ENCODE measurements at places on chromosomes 4 and X.

GRCh38 chr4:143215873-143216272, 31.2 kb downstream of the USP38 start:
- DNase-seq = no peak

DNA sequence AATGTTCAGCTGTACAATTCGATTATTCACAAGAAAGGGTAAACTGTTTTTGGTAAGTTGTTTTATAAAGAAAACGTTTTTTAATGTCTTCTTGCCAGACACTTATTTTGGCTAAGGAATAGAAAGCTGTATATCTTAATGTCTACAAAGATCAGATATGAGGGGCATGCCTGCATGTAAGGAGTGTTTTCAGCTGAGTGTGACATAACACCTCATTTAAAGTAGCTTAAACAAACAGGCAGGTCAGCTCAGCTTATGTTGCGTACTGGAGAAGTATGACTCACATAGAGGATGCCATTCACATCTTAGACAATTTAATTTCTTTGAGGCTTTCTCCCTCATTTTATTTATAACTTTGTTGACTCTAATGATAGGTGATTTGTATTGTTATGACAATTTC, 30.4 kb downstream of the LAMTOR3 start:
- no peak for DNase-seq

- no peak for DNase-seq
Measured at GRCh38 chrX:121851033-121851432, 803.6 kb downstream of the GLUD2 start.

GRCh38 chr4:150139297-150139865, 61.1 kb downstream of the DCLK2 start:
- DNase-seq = no peak

- no peak for DNase-seq
Measured at GRCh38 chrX:39939678-39940077, 158.1 kb downstream of the BCOR start.

DNA sequence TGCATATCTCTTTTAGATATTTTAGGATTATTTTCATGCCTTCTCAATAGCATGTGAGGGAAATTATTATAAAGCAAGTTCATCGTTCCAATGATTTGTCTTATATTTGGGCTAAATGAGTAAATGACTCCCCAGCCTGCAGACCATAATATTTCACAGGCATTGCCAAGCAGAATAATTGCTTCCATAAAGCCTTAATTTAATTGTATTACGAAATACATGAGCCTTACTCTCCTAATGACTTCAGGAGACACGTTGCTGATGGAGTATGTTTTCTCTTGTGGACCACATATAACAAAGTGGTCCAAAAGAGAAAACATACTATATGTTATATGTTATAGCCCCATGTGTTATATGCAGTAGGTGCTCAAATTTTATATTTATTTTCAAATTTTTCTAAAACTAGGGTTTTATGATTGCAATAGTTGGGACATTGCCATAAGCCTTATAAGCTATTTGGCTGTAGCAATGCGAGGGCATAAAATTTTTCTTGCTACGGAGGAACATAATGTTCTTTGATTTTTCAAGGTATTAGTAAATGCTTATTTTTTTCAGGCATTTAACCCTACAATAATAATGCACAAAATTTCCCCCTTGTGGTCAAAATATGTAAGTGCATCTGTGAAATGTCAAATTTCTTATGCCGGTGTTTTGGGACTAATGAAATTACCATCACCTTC, 26.2 kb upstream of the TMPRSS11D start:
- no peak for DNase-seq

- no peak for DNase-seq
Measured at GRCh38 chr4:37365888-37366287, 121.3 kb downstream of the NWD2 start.

GRCh38 chr4:176238157-176238610, 30.8 kb downstream of the ASB5 start:
- no peak for DNase-seq

GRCh38 chr4:28686618-28687017, 1826.0 kb downstream of the STIM2 start:
- peak; percentile 61 for DNase-seq

DNA sequence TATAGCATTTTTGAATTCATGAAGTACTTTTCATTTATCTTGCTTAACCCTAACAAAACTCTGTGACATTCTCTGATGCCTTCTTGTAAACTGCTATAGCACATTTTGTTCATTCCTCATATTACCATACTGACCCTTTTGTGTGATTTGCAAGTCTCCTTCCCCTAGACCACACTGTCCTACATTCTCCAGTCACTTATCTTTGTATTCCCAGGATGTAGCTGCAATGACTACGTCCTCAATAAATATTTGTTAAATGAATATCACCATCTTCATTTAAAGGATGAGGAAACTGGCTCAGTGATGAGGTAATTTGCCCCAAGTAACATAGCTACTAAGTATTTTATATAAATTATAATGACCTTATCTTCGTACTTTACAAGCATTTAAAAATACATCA, 11.9 kb downstream of the HUWE1 start:
- no peak for DNase-seq

DNA sequence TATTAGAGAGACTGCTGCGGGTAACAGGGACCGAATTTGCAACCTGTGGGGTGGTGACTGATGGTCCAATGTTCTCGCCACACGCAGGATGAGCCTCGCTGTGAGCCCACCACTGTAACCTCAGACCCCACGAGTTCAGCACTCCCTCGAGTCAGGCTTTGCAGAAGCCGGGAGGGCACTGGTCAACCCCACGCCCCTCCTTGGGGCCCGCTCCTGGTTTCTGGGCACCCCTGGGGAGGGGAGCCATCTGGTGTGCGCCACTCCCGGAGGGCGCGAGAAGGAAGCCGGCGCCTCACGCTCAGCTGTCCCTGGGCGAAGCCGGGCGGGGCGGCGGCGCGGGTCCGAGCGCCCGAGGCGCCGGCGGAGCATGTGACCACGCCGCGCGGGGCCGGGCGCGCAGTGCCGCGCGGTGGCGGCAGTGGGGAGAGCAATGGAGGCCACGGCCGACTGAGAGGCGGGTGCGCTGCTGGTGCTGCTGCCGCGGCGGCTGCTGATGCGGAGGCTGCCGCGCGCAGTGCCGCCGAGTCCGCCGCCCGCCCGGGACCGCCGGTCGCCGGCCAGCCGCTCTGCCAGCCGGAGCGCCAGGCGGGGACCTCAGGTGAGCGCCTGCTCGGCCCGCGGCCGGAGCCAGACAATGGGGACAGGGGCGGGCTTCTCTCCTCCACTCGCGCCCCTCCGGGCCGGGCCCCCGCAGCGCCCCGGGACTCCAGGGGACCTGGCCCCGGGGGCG, 100.1 kb downstream of the CEP135 start:
- DNase-seq = peak; percentile 53

DNA sequence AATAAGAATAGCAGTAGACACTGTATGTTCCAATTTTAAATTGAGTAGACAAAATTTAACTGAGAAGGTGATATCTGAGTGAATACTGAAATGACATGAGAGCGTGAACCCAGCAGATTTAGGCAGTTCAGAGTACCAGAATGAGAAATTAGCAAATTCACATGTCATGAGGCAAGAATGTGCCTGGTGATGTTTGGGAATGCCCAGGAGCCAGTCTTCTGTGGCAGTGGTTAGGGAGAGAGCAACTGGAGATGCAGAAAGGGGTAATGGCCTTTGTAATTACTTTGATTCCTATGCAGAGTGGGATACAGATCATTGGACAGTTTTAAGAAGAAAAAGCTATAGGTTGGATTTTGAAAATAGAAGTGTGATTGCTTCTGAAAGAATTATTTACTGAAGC, 621.9 kb downstream of the TECRL start:
- DNase-seq = no peak

GRCh38 chr4:140666889-140667614, 89.1 kb downstream of the TBC1D9 start:
- DNase-seq = no peak

DNA sequence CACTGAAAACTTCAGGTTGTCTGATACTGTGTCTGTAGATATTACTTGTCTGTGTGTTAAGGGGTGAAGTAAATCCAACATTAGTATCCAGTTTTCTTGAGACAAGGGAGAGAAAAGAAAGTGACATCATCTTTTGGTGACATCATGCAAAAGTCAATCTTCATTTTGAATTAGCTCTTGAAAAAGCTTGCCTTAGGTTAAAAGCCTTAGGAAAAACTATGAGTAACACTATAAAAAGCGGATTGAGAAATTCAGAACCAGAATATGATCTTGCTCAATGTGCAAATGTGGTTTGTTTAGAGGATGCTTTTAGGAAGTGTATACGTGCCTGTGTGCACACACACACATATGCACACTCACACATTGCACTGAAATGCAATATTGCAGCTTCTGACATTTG, 345.8 kb upstream of the CASK start:
- no peak for DNase-seq

- DNase-seq = no peak
Measured at GRCh38 chr4:148634476-148634875, 192.3 kb upstream of the NR3C2 start.

- DNase-seq = no peak
Measured at GRCh38 chr4:2545321-2546013, 9.0 kb downstream of the FAM193A start.

DNA sequence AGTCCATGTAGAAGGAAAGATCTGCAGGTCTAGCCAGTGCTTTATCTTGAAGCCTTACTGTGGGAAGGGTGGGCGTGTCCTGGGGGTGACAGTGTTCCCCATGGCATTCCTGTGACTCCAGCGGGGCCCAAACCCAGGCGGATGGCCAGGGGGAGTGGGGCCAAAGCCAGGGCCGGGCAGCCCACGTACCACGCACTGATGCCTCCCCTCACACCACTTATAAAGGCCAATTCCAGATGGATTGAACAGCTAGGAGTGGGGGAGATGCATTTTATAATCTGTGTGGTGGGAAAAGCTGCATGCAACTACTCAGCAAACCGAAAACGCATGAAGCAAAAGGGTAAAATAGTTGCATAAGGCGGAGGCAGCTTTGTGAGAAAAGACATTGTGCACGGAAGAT, 36.4 kb downstream of the NELFA start:
- no peak for DNase-seq

- DNase-seq = no peak
Measured at GRCh38 chrX:13283512-13283911, 36.3 kb downstream of the ATXN3L start.

- DNase-seq = no peak
Measured at GRCh38 chr4:1474126-1475090, 68.2 kb upstream of the NKX1-1 start.

GRCh38 chr4:159210975-159211374, 108.1 kb downstream of the RAPGEF2 start:
- DNase-seq = no peak

DNA sequence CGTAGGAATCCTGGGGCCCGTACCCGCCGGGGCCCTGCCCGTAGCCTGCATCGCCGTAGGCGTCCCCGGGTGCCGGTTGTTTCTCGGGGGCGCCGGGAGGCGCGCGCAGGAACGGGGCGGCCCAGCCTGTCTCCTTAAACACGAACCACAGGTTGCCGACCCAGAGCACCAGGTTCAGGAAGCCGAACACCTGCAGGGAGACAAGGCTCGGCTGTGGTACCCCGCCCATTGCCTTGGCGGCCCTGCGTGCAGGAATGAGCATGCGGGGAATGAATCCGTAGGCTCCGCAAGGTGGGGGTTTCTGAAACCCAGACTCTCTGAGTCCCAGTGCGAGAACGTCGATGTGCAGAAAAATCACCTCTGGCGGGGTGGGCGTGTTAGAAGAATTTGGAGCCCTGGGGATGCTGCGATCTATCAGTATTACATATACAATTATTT, 5.4 kb upstream of the PRICKLE3 start:
- no peak for DNase-seq

DNA sequence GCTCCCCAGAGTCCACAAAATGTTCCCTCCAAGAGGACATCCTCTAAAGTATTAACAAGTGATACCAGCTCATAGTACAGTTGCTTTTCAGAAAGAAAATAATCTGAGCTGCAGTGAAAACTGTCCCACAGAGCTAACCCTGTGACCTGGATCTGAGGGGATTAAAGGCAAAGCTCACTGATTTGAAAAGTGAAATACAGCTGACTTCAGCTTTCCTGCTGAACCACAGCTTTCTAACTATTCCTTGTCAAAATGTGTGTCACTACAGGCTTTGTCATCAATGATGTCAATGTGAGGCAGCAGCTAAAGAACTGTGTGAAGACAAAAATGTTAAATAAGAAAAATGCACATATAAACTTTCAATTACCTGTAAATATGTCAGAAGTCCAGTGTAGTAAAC, 36.9 kb downstream of the DCHS2 start:
- DNase-seq = no peak

- DNase-seq = no peak
Measured at GRCh38 chr4:77062856-77063255, 12.9 kb downstream of the CCNI start.

GRCh38 chrX:104085477-104085876, 9.4 kb upstream of the TMSB15C start:
- DNase-seq = no peak

- no peak for DNase-seq
Measured at GRCh38 chr4:179747218-179747910, 2305.1 kb upstream of the AGA start.

DNA sequence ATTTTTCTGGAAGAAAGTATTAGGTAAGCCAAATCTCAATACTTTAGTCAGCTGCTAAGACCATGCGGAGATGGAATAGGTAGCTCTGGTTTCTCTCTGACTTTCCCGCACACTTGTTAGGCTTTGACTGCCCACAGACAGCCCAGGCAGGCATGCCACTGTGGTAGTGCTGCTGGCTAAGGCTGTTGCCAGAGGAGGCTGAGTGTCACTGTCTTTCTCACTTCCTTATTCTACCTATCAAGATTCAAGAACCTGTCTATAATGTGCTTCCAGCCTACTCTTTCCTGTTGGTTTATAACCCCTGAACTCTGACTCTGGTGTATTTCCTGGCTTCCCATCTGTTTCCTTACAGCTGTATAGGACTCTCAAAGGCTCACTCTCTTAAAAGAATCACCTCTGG, 81.8 kb upstream of the TRPC5 start:
- no peak for DNase-seq

DNA sequence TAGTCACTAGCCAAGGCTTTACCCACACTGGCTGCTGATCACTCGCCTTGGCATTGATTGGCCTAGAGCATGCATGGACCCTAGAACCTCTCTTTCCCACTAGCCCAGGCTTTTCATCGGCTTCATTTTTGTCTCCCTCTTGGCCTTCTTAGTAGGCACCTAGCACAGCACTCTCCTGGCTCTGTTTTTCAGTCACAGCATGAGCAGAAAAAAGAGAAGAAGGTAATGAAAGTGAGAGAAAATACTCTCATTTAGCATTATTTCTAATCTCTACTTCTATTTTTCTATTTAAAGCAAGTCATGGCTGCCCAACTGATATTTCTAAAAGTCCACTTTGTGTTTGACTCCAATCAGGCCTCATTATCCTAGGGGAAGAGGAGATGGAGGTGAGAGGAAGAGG, 267.2 kb downstream of the FBXO8 start:
- no peak for DNase-seq

- DNase-seq = peak; percentile 25
Measured at GRCh38 chr4:182478475-182478874, 235.3 kb downstream of the TENM3 start.

DNA sequence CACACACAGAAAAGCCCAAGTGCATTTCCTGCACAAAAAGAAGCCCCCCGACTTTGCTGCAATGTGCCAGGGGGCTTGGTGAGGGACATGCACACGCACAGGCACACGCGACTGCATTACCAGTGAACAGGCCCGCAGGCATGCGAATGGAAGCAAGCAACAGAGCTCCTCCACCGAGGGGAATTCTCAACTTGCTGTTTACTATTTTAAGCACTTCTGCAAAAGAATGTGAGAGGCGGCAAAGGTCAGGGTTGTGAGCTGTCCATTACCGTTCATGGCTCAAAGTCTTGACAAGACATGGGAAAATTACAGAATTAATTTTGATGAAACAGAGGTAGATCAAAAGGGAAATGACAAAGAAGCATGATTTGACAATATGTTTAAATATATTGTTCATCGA, 342.5 kb upstream of the NOCT start:
- no peak for DNase-seq
